BJ (cell line): ENCODE measurements at places on chromosomes 12 and 14. TPM values are rescaled to one million over a fixed set of nuclear protein-coding genes. Genes with fewer than 3 reads are reported as not detected.

SERPINA12 gene
- not detected in 2 replicates for polyA plus RNA-seq

DNA sequence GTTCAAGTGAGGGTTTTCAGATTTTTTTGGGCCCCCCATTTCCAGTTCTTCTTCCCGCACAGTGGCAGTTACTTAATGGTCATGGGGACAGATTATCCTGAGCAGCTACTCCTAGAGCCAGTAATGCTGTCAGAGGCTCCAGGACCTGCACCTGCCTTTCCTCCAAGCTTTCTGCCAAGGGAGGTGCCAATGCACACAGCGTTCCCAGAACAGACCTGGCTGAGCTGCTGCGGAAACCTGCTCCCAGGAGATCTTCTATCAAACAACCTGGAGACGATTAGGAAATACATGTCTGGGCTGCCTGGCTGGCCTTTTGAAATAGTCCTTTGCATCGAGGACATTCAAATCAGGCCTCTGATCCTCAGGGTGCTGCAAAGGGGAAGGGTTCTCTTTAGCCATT is 120.9 kb downstream of the SLC8A3 start:
- DNase-seq: no peak

- DNase-seq: no peak
Observed at GRCh38 chr14:57038689-57039088, 228.4 kb upstream of the OTX2 start.

DNA sequence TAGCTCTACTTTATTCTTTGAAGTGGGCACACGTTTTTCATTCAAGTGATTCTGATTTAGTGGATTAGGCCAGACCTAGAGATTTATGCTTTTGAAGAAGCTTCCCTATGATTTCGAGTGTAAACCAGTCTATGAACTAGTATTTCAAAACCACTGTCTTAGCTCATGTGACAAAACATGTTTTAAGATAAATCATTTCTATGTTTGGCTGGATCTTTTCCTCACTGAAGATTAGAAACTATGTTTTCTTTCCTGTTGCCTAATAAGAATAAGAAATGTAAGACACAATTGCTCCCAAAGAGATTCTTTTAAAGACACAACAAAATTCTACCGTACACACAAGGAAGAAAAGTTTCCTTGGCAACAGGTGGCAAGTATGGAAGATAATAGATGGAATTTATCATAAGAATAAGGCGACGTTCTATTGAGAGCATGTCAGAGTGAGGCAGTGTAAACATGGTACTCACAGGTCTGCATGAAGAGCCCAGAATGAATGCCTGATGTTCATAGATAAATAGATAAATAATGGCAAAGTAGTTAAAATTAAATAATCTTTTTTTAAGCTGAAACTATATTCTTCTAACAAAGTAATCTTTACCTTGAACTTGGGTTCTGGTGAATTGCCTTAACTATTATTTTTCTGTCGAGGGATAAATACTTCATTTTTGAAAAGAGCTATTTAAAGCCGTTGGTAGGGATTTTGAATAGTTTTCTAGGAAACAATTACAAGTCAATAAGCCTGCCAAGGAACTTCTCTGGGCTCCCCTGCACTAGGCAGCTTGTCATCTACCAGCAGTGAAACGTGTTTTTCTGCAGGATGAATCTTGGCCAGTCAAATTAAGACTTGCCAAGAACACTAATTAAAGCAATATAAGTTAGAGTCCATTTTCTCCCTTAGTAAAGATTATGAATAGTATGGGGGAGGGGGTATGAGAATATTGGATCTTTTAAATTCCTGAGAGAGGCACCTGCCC is 34.1 kb upstream of the C12orf75 start:
- DNase-seq: no peak
